ENCODE measurements at places on chromosomes 5 and 9. TPM values are rescaled to one million over a fixed set of nuclear protein-coding genes. Genes with fewer than 3 reads are reported as not detected.

SLC46A2 gene
- total RNA-seq: not detected

ZNF462 gene
- 5.9 TPM for total RNA-seq

TAS2R1 gene
- total RNA-seq: not detected

NAIP gene
- total RNA-seq: 0.25 TPM

NFIL3 gene
- total RNA-seq: 13.7 TPM

ADAMTS12 gene
- total RNA-seq: 9.1 TPM

FBLL1 gene
- not detected for total RNA-seq

CDC20B gene
- 0.14 TPM for total RNA-seq

SPATA31D4 gene
- not detected for total RNA-seq

SPINK13 gene
- not detected for total RNA-seq

PIK3R1 gene
- total RNA-seq: 9.6 TPM

TRMT10B gene
- total RNA-seq: 6.8 TPM
